Activated CD4-positive, CD25-positive, alpha-beta regulatory T cell treated with anti-CD3 and anti-CD28 coated beads, Interleukin-2, amount 50 U/mL, for 72 hours (primary cell): ENCODE measurements at places on chromosomes 12 and 14.

- peak; percentile 36 for DNase-seq
These were observed 20.5 kb downstream of the CBX5 start for GRCh38 chr12:54259194-54260011.

GRCh38 chr12:118059341-118060191, 1.4 kb downstream of the WSB2 start:
- DNase-seq = no peak

DNA sequence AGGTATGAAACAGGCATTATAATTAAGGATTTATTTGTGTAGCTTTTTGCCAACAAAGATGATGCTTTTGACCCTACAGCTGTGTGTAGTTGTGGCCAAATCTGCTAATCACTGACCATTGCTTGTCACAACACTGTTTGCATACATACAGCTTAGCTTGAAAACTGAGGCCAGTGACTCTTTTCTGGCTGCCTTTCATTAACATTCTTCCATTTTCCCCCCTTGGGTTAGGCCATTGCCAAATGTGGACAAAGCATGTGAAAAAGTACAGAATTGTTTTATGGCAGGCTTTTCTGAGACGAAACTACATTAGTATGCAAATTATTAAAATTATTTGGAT, 263.3 kb downstream of the SLC16A7 start:
- no peak for DNase-seq

DNA sequence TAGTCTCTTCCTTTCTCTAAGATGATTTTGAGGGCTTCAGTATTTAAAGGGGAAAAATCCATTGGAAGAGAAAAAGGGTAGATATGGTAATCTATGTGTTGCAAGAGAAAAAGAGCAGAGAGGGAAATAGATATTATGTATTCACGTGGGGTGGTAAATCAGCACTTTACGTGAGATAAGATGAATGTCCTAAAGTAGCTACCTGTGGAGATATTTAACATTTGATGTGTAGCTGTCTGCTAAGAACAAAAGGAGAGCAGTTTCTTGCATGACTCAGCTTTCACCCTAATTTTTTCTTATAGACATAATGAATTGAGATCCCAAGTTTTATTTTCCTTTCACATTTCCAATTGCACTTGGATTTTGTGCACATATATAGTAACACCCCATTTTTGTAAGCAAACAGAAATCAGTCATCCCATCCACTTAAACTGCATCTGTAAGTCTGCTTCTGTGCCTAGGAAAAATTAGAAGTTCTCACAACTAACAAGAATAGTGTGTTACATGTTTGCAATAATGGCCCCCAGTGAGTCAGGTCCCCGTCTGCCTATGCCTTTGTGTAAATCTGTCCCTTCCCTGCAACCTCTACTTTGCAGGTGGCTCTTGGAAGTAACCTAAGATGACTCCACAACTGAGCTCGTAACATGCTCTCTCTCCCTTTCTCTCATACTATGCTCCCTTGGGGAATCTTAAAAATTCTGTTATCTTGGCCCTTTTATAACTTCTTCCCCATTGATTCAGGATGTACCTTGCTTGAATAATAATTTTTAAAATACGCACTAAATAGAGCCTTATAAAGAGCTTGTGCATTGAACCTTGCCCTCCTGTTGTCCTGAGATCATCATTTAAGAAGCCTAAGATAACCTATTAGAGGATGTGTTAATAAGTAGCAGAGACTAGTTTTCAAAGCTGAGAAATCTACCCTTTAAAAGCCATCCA, 3.7 kb downstream of the TMTC3 start:
- DNase-seq = no peak

- DNase-seq = no peak
These were observed 8.4 kb upstream of the CALM1 start for GRCh38 chr14:90388437-90388836.

DNA sequence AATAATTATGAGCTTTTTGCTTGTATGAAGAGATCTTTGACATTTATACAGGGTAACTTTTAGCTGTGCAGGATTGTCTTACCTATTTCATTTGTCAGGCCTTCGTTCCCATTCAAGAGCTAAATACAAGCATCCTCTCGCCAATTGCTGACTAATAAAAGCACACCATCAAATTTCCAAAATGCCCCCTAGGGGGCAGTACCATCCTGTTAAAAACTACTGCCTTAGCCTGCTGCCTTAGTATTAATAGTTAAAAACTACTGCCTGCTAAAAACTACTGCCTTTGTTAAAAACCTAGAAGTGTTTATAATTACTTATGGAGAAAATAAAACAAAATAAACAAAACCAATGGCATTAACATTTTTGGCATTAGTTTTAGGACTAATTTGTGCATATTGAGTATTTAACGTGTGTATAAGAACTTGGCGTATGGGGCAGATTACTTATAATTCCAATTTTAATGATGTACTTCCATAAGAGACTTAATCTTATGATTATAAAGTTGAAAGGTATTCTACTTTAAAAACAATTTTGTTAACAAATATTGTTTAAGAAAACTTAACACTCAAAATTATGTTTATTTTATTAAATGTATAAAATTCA, 3.0 kb upstream of the IFI27L2 start:
- DNase-seq = peak; percentile 46

GRCh38 chr14:61472011-61472672, 150.8 kb downstream of the PRKCH start:
- DNase-seq = no peak

- peak; percentile 94 for DNase-seq
These were observed at the start of gene CFAP54 for GRCh38 chr12:96489392-96490056. CFAP54 (plus strand) TSS chr12:96489577; CDS start chr12:96489610, 33 bp downstream.

DNA sequence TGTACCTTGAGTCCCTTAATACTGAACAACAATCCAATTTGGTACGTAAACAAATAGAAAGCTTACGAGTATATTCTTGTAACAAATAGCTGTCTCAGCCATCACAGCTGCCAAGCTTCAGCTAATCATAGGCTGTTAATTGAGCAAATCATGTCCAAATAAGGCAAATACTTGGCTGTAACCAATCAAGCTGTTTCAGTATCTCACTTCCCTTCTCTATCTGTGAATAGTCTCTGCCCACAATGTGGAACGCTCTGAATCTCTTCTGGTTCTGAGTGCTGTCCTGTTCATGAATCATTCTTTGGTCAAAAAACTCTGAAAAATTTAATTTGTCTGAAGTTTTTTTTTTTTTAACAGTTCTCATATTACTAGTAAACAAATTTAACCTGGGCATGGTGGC, 5.8 kb upstream of the NEMF start:
- no peak for DNase-seq

DNA sequence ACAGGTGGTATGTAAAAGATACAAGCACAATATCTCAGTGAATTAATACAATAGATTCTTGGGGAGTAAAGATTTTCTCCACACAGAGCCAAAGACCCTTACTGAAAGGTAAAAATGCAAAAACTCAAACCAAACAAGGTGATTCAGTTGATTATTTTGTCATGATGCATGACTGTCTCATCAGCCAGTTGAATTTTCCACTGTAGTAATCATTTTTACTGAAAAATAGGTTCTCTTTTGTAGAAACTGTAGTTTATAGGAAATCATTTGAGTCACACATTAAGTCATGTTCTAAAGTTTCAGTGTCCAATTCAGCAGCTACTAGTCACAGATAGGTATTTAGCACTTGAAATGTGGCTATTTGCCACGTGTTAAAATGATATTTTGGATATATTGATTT, 53.6 kb downstream of the PPFIA2 start:
- DNase-seq = no peak
